ENCODE measurements at places on chromosomes 7 and 10.

- DNase-seq, result no peak
Observed at GRCh38 chr7:122260336-122260735, 44.2 kb downstream of the FEZF1 start.

DNA sequence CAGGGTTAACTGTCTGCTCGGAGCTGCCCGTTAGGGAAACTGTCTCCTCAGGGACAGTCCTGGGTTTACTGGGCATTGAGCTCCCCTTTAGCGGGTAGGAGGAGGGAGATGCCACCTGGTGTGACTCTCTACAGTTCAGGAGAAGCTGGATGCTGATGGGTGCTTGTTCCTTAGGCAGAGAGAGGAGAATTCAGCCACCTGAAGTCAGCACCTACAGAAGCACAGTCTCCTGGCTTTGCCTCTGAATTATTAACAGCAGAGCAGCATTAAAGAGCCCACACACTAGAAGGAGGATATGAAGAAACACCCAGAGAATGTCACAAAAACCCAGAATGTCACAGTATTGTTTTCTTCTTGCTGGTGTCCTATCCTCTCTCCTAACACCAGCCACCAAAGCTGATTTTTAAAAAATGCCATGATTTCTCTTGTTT is 696 bp downstream of the GIMAP4 start:
- no peak for DNase-seq

DNA sequence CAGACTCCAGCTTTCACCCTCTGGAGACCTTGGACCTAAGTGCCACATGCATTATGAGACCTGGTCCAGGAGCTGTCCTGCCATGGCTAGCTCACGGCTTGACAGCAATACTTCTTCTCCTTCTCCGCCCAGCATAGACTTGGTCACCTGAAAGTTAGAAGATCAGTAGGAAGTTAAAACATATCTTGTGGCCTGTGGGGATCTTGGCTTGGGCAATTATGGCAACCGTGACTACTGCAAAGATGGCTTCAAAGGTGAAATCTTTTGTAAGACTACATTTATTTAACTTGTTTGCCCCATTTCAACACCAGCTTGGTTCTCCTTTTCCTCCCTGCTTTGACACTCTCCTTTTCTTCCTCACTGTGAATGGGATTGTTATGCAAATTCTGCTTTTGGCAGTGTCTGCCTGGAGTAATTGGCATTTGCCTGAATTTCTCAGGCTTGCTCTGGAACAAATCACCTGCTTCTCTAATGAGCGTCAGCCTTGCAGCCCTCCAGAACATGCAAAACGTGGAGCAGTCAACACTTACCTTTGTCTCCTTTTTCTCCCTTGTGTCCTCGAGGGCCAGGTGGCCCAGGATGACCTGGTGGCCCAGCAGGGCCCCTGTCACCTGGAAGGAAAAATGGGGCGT is 53.4 kb downstream of the COL17A1 start:
- DNase-seq, result no peak

GRCh38 chr7:18997477-18998150 is 119.8 kb downstream of the TWIST1 start:
- DNase-seq, result no peak

GRCh38 chr7:106987777-106988176 is 56.7 kb upstream of the PRKAR2B start:
- DNase-seq, result no peak

Data from stimulated activated CD4-positive, alpha-beta T cell treated with anti-CD3 and anti-CD28 coated beads, Interleukin-15, amount 100 ng/mL, for 1 hour (primary cell).